Stimulated activated CD4-positive, alpha-beta T cell treated with anti-CD3 and anti-CD28 coated beads, TNF-alpha, amount 100 ng/mL, for 1 hour (primary cell): ENCODE measurements at places on chromosomes 6 and 20.

DNA sequence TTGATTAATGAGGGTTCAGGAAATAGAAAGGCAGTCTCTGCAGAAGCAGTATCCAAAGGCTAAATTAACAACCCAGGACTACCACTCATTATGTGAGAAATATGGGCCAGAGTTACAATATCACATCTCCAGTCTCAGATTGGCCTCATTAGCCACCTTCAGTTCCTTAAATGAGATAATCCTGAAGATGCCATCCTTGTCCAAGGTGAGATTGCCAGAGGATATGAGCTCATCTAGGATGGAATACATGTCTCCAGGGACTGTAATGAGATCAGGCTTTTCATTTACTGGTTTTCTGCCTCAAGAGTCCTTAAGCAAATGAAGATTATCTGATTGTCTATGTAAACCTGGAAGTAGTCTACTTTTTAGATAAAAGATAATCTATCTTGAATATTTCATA, 196.3 kb downstream of the FUT9 start:
- no peak for DNase-seq

GRCh38 chr6:170271771-170272314, 19.0 kb downstream of the DLL1 start:
- peak; percentile 57 for DNase-seq

DNA sequence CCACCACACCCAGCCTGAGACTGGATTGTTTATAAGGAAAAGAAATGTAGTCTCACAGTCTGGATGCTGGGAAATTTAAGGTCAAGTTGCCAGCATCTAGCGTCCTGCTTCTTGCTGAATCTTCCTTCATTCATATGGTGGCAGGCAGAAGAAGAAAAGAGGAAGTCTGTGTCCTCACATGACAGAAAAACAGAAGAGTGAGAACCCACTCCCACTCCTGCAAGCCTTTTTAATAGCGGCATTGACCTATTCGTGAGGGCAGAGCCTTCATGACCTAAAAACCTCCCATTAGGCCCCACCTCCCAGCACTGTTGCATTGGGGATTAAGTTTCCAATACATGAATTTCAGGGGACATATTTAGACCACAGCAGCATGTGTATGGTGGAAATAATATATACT, 160.8 kb upstream of the BMP2 start:
- no peak for DNase-seq

GRCh38 chr6:68343901-68344300, 291.2 kb upstream of the ADGRB3 start:
- DNase-seq = no peak

DNA sequence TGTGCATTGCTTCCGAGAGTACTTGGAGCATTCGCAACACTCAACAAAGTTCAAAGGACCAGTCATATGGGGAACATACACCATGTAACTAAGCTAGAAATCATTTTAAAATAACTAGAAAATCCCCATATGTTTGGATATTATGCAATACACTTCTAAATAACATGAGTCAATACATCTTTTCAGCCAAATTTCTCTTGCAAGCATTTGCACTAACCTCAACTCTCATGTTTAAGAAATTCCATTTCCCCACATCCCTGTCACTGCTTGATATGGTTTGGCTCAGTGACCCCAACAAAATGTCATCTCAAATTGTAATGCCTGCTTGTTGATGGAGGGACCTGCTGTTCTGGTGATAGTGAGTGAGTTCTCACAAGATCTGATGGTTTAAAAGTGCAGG, 85.7 kb upstream of the CST7 start:
- no peak for DNase-seq

DNA sequence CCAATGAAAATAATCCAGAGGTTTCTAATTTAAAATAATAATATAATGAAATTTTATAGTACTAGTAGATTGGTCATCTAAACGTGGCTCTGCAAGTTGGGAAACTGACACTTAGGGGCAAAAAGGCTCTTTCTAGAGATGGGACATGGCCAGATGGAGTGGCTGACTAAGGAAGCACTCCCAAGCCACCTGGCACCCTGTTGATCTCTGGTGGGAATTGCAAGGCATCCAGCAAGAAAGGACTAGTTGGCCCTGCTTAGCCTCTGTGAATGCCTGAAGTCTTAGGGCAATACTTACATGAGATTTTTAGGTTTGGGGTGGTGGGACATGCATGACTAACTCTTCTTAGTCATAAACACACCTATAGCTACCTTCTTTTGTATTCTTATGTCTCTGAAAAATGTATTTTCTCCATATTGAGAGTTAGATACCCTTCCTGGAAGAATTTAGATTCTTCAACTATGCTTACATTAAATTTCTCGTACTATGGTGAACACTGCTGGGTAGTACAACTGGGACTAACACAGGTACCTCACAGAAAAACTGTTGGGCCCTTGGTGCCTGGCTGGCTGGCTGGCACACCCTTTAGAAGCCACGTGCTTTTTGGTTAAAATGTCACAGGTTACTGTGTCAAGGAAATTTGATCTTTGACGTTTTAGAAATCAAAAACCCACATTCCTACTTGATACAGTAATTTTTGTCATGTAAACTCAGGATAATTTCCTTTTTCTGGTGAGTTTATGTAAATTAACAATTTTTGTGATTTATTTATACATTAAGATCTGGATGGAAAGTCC, 25.0 kb upstream of the SH3BGRL2 start:
- no peak for DNase-seq

GRCh38 chr6:36533321-36533720, 14.0 kb downstream of the STK38 start:
- no peak for DNase-seq

GRCh38 chr20:4781211-4781610, 59.5 kb downstream of the PRND start:
- no peak for DNase-seq

- DNase-seq = peak; percentile 3
Observed at GRCh38 chr6:133983099-133983939, 30.3 kb downstream of the TBPL1 start.
